Stimulated activated CD8-positive, alpha-beta memory T cell treated with anti-CD3 and anti-CD28 coated beads, Interleukin-4, amount 100 ng/mL, for 1 hour (primary cell): ENCODE measurements at places on chromosomes 3 and 15.

DNA sequence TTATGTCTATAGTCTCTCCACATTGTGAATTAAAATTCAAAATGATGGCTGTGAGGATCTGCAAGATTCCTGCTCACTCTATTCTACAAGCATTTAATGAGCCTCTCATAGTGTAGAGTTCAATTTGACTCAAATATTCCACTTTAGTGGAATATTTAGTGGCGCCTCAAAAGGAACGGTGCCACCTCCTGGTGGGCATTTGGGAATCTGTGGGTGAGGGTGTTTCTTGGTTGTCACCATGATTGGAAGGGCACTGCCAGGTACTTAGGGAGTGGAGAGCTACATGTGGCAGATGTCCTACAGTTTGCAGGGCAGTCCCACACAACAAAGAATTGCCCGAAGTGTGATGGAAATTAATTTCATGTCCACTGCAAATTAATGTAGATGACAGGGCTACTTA, 21.5 kb upstream of the KCNMB3 start:
- DNase-seq: no peak

DNA sequence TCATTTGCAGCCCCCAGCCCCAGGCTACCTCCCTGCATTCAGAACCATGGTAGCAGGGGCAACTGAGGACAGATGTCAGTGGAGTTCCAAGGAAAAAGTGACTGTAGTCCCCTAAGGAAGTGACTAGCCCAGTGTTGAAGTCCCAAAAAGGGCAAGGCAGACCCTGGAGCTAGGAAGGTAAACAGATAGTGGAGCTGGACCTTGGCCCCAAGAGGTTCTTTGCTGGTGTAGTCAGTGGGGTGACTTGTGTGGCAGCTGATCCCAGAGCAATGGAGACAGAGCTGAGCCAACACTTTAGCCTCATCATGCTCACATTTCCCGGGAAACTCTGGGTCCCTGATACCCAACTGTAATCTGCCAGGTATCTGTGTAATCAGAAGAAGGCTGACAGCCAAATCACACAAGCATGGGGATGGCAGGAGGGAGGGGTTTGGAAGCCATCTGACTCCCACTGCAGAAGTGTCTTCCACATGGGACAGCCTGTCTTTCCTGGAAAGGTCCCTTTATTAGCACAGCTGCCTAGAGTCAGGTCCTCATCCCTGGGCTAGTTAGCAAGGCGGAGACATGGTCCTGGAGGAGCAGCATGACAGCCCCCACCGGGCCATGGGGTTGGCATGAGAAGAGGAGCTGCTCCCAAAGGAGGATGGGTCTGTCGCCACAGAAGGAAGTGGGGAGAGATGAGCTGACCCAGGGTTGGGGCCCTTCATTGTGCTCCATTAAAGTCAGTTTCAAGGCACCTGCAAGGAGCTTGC, 39.8 kb downstream of the PXYLP1 start:
- DNase-seq: no peak

- no peak for DNase-seq
Measured at GRCh38 chr3:46853441-46854415, 9.5 kb downstream of the MYL3 start.

GRCh38 chr15:78055919-78056713, 21.4 kb downstream of the TBC1D2B start:
- DNase-seq: no peak

- DNase-seq: no peak
Measured at GRCh38 chr3:36227980-36228379, 152.3 kb upstream of the STAC start.

- DNase-seq: no peak
Measured at GRCh38 chr3:42061713-42062380, 29.3 kb upstream of the TRAK1 start.

DNA sequence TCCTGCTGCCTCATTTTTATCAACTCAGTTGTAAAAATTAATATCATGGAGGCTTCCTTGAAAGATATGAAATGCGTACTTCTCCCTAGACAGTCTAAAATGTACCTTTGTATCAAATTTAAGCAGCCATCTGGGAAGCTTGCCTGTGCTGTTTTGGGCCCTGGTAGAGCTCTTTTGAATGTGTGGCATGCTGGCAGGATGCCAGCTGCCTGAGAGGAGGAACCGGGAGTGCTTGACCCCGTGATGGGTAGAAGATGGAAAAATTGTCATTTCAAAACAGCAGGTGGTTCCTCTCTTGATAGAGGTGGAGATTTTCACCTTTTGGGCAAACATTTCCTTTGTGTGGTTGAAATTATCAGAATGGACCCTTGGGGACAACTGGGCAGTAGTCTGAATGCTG, 245.3 kb downstream of the RPLP1 start:
- no peak for DNase-seq

- DNase-seq: no peak
Measured at GRCh38 chr3:37736624-37737023, 125.1 kb upstream of the CTDSPL start.
